ENCODE measurements at places on chromosomes 7 and 10.

- no peak for DNase-seq
These were observed 20.1 kb downstream of the AFAP1L2 start for GRCh38 chr10:114384181-114384580.

DNA sequence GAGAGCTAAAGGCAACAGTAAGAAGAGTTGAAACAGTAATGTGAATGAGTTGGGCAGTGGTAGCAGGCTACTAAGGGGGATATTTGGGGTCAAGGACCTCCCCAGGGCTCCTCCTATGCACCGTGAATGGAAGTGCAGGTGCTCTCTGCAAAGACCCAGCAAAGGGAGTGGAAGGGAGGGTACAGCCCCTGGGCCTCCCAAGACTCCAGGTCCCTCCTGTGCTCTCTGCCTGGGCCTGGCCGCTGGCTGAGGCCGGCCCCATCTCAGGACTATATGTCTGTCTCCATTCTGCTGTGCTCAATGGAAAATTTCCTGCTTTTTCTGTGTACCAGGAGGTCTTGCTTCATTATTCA is 372.1 kb upstream of the MKI67 start:
- no peak for DNase-seq

DNA sequence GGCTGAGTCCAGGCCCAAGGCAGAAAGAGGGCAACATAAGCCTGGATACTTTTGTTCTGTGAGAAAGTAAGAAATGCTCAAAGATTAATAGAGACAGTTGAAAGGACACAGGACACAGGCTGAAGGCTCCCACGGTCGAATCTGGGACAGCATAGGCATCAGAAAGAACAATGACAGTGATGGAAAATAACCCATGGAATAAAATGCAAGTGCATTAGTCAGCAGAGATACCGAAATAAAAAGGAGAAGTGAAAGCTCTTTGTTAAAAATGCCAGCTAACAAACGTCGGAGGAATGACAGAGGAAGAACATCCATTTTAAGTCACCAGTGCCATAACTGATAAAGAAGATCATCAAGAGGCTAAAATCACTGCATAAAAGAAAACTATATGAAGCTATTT is 19.6 kb upstream of the AGAP5 start:
- no peak for DNase-seq

GRCh38 chr7:27185013-27185853 is at the start of gene HOXA11:
Gene HOXA11, minus strand, starts transcription at chr7:27185232. Its CDS starts 88 bp downstream, at chr7:27185144.
- DNase-seq = peak; percentile 44

DNA sequence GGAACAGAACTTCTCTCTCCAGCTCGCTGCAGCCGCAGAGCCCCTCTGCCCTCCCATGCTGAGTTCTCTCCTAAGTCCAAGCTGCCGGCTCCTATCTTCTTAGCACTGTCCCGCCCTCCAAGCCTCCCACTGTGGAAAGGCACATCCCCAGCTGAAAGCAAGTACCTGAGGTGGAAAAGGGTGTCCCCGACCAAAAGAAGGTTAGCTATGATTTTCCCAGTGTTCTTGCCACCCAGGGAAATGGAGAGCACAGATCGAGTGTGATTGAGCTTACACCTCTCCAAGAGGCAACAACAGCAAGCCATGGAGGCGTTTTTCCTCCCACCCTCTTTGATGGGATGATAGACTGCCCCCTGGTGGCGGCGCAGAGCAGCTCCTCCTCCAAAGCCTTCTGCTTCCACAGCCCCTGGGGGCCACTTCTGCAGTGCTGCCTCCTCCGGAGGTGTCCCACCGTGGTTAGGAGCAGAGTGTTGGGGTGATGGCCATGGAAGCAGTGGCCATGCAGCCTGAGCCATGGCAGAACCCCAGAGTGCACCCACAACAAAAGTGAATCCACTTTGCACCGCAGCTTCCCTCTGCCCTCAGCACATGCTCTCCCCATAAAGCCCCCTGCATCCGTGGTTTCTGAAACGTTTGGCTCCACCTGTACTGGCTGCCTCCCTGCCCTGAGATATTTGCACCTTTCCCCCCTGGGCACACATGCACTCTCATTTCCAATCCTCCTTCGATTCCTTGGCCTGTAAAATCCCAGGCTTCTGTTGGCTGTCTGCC is 143.1 kb upstream of the STK17A start:
- DNase-seq = no peak

GRCh38 chr10:76195654-76196390 is 764.4 kb downstream of the LRMDA start:
- DNase-seq = no peak

DNA sequence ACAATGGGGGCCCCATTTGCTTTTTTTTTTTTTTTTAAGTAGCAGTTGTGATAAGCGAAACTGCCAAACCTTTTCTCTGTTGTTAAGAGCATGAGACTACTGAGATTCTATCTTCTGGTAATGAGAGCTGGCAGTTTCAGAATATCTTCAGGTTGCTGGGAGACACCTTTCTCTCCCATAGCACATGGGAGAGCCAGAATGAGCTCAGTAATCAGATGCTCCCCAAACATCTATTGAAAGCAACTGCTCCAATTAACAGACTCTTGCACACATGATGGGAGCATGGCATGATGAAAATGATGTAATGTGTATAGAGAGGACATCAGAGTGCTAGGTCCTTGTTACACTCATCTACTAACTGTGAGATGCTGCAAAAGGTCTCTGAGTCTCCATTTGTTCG is 18.8 kb downstream of the MYO3A start:
- no peak for DNase-seq

DNA sequence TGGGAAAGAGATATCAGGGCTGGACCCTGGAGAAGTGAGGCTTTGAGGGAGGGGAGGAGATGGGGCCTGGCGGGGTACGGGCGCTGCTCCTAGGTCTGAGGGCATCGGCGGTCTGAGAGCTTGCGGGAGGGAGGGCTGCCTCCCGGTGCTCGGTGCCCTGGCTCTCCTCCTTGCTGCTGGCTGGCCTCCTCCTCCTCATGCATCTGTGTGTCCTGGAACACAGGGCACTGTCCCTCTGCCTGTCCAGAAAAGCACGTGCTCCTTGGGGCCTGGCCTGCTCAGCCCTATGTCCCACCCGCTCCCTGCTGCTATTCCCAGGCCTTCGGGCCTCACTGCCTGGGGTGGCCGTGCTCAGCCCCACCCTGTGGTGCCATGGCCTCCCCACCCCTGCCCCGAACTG is 166.9 kb downstream of the RNF216 start:
- no peak for DNase-seq

DNA sequence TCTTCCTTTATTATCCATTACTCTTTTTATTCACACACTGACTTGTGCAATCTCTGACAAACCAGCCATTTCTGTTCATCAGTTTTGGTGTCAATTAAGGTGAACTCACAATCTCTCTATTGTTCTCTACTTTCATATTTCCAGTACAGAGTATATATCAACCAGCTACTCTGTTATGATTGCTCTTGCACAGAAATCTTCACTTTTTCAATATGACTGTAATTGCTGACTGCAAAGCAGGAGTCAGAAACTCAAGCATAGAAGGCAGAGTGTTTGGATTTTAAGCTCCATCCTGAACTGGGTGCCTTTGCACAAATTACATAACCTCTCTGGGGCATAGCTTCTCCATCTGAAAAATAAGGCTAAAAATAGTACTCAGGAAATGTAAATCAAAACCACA is 1042.0 kb downstream of the GRM8 start:
- no peak for DNase-seq

DNA sequence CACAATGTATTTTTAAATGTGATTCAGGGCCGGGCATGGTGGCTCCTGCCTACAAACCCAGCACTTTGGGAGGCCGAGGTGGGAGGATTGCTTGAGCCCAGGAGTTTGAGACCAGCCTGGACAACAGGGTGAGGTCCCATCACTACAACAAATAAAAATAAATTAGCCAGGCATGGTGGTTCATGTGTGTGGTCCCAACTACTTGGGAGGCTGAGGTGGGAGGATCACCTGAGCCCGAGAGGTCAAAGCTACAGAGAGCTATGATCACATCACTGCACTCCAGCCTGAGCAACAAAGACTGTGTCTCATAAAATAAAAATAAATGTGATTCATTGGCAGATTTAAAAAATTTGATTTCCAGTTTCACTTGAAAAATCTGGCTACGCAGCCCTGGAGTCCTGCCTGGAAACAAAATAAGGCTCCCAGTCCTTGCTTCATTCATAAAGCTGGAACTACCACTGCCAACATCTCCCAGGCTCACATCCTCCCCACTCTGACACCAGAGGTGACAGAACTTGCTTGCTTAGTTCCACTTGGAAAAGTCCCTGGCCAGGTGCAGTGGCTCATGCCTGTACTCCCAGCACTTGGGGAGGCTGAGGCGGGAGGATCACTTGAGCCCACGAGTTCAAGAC is 27.9 kb upstream of the SLC35G1 start:
- DNase-seq = no peak

GRCh38 chr7:82595176-82595575 is 151.6 kb upstream of the CACNA2D1 start:
- DNase-seq = no peak

All from NCI-H1417 (cell line).